ENCODE measurements at places on chromosomes 2 and 18.

DNA sequence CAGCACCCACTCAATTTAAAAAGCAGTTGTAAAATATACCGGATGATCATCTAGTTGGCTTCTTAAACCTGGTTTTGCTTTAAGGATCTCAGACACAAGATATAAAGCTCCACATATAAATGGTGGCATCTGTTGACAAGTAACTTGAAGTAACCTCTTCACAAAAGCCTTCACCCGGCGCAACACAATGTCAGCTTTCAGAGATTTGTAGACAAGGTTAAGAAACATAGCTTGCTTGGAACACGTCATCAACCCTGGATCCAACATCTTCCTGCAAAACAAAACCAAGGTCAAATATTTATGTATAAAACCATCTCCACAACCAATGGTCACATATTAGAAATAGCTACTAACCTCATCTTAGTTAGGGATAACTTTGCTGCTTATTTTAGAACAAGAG lies 8.3 kb downstream of the CEBPZ start:
- DNase-seq: no peak

DNA sequence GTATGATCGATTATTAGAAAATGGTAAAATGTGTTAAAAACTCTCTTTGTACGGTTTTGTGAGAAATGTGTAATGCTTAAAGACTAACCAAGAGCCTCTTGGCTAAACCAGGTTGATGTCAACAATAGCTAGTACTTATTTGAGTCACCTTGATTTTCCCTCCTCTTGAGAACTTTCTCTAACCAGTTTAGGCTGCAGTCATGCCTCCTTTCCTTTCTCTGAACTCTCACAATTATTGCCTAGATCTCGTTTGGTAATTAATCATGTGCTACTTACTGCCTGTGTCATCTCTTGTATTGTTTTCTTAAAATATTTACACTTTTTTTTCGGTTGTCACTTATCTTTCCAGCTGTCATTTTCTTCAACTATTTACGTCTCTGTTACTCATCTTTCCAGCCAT lies 1.1 kb upstream of the EPC2 start:
- DNase-seq: no peak

- DNase-seq: no peak
These were observed 175.1 kb downstream of the NCK2 start for GRCh38 chr2:105919826-105920225.

DNA sequence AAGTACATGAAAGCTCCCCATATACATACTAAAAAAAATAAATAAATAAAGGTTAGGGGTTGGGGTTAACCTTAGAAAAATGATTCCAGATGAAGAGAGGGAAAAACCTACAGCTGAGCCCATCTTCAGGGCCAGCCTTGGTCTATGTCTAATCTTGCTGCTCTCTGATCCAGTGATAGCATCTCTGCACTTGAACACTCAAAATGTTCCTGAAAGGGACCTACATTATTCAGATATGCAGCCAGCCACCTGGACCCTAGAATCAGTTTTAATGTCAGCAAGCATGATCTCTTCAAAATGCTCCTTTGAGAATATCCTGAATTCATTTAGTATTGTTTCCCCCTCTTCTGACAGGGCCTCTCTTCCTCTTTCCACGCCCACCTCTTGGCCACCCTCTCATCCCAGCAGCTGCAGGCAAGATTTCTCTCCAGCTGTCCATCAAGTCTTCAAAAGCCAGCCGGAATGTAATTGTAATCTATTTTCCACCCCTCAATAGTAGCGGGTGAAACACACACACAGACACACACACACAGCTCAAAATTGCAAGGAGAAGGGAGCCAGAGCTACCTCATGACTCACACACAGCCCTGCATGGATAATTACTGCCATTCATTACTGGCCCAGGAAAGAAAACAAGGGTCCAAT lies 135.5 kb downstream of the MYO3B start:
- peak; percentile 72 for DNase-seq

DNA sequence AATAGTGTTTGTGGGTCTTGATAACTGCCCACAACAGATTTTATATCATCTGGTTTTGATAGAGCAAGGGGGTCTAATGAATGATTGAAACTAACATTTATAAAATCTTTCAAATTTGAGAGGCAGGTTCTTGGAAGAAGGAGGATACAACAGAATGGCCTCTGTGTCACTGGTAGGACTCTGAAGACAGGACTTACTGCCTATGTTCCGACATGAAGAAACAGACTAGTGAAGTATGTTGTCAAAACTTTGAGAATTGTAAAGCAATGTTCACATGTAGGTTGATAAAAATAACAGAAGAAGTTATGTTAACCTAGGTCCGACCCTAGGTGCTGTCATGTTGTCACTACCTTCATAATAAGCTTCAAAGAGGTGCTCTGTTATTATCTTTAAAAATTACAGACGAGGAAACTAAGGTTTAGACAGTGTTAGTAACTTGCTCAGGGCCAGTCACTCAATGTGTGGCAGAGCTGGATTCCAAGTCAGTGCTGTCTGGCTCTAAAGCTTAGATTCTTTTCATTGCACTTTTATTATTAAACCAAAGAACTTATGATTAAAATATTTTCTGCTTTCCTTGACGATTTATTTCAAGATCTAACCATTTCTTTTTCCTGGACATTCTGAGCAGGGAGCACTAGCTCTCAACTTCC lies 146.2 kb downstream of the RPIA start:
- DNase-seq: no peak

- no peak for DNase-seq
These were observed 443.2 kb upstream of the ID2 start for GRCh38 chr2:8238521-8239230.

DNA sequence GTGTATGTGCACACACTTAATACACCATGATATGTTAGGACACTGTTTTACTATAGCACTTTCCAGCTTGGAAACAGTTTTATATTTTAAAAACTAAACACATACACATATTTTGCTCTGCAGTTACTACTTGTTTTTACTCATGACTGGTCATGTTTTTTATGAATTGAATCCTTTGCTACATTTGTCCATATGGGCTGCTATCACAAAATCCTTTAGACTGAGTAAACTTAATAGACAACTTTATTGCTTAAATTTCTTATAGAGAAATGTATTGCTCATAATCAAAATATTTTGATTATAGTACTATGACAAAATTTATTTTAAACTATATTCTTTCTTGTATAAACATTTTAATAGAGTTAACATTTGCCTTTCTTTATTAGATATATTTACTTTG lies 314.8 kb downstream of the RBM43 start:
- DNase-seq: no peak

Data from NCI-H345 (cell line).